Fibroblast of mammary gland (primary cell): ENCODE measurements at places on chromosomes 6 and 20.

DNA sequence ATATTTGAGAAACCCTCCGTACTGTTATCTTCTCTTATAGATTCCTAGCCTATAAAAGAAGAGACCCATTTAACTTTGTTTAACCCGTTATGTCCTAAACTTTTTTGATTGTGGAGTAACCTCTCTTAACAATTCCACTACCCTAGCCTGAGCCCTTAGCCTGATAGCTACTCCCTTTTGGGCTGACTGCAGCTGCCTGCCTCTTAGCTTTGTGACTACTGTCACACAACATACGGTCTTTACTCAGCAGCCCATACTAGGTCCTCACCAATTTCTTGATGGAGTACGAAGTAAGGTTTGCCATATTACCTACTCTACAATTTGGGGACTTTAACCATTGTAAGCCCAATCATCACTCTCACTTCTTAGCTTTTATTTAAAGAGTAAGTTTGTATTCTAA lies 72.7 kb downstream of the QRSL1 start:
- no peak for DNase-seq

DNA sequence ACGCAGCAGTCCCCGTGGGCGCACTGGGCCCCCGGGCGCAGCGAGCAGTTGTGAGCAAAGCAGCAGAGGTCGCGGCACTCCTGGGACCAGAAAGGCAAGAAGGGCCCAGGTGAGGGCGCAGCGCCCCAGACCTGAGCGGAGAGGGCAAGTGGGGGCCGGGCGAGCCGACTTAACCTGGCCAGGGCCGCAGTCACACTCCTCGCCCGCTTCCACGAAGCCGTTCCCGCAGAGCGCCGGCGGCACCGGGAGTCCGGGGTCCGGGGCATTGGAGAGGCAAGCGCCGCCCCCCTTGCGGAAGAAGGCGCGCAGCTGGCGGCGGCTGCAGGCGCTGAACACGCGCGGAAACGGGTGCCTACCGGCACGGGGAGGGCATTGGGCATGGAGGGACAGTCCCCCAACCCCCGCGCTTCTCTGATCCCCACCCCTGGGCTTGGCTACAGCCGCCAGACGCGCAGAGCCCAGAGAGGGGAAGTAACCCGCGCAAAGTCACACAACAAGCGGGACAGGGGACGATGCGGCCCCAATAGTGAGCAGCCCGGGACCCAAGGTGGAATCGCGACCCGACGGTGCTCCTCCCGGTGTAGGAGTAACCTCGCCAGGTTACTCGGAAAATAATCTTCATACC lies 9.2 kb downstream of the ADAM33 start:
- DNase-seq = no peak

DNA sequence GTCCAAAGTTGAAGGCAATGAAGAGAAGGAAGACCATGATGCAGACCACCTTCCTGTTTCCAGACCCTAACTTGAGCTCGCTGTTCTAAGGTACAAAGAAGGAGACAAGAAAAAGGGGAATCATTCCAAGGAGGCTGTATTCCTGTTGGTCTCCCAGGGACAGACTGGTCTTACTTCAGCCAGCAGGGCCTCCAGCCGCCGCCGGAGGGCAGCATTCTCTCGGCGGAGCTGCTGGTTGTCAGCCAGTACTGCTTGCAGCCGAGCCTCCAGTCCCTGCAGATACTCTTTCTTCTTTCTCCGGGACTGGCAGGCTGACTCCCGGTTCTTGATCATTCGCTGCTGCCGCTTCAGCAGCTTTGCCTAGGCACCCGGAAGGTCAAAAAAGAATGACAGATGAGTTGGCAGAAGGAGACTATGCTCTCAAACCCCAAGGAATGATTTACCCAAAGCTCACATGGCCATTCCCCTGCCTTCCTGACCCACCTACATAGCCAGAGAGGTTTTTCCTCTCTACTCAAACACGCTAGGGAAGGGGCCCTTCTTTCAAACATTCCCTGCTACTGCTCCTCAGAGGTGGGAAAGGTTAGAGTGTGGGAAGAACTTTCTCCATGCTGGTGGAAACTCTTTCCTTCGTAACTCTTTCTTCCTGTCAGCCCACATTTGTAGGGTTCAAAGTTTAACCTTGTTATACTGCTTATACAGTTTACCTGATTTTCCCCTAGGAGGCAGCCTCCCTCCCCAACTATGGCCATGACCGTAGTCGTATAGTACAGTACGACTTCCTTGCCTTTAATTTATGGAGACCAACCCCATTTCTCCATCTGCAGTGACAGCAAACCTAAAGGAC lies 9.0 kb downstream of the ATF6B start:
- DNase-seq = peak; percentile 85

DNA sequence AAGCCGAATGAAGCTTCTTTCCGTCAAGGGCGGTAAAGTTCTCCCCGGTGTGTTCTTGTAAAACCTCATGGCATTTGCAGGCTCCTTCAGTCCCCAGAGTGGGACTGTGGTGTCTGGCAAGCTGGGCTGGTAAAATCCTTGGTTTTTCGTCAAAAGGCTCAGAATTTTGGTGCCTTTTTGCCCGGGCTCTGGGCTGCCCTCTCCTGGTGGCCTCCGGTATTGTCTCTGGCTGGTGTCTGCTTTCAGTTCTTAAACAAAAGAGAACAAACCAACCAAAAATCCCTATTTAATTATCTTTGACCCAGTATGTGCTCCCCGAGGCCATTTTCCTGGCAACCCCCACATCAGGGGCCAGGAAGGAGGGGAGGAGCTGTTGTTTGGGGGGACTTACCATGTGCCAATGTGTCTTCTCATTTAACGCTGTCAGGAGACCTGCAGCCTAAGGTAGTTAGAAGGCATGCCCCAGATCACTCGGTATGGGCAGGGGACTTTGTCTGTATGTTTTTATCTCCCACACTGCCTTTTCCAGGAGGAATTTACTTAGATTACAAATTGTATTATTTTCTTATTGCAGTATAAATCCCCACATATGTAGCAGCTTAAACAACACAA lies 11.1 kb downstream of the CDH4 start:
- DNase-seq = peak; percentile 33

DNA sequence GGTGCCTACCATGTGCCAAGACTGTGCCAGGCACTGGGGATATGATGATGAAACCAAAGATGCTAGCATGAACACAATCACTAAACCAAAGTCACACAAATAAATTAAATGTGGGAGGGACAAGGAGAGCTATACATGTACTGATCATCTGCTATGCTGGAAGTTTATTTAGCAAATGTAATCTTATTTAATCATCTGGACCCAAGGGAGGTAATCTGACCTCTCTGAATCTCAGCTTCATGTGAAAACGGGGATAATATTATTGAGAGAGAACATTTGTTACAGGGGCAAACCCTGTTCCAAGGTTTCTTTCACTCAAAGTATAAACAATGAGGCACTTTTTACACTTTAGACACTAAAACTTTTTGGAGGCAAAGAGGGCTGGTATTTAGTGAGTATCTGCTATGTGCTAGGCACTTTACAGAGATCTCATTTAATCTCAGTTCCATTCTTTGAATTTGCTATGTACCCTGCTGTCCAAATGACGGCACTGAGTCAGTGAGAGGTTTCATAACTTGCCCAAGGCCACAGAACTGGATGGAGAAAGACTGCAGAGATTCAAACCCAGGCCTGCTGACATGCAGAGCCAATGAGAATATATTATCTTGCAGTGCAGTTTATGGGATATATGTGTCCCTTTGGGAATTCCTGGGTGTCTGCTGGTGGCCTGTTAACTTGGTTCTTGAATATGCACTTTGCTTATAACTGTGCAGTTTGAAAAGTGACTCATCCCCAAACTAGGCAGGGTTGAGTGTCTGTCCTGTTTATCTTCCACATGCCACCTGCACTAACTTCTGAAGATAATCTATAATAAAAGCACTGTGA lies 3.3 kb upstream of the ASXL1 start:
- peak; percentile 85 for DNase-seq

DNA sequence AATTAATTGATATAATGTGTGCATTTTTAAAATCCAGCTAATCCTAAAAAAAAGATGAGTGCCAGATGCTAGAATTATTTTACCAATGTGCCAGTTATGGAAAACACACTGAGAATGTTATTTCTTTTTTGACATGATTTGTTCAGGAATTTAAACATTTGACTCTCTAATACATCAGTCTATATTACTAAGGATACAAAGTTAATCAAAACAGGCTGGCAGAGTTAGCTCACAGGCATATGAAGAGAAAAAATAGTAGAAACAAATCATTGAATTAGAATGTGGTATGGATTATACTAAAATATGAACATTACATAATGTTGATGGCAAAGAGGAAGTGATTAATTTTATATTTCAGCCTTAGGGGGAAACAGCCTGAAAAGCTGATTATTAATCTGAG lies 368.3 kb upstream of the GJE1 start:
- DNase-seq = no peak

- DNase-seq = no peak
Measured at GRCh38 chr6:30691208-30691847, 544 bp upstream of the NRM start.

GRCh38 chr6:4932228-4932903 lies 71.5 kb downstream of the RPP40 start:
- DNase-seq = no peak

GRCh38 chr20:36736451-36737182 lies 9.3 kb downstream of the NDRG3 start:
- DNase-seq = no peak

DNA sequence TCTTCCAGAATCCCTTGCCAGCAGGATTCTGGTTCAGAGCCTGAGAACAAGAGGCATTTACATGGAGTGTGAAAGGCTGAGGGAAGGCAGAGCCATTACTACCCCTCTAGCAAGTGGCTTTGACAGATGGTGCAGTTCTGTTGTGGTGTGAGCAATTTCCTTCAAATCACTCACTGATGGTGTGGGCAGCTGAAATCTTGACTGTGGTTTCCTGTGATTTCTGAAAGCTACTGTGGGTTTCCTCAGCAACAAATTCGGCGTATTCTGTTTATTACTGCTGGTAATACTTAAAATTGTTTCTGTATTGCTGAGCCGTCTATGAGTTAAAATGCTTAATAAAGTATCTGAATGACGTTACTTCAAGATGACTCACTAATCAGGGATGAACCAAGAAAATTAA lies 181.5 kb upstream of the TCF21 start:
- peak; percentile 96 for DNase-seq

GRCh38 chr20:24980291-24981053 lies 12.1 kb downstream of the APMAP start:
- no peak for DNase-seq

DNA sequence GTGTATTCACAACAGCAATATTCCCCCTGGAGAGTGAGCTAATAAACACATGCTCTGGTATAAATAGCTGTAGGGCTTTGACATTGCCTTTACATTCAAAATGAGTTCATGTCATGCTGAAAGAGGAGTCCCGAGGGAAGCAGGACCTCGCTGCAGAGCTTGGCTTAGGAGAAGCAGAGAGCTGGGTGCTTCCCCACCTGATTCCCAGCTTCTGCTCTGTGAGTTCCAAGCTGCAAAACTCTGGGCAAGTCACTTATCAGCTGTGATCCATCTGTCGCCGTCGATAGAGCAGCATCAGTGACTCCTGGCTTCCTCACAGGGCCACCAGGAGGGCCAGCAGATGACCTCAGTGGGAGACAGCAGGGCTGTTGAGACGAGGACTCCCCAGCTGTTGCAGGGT lies 241.8 kb downstream of the ANKRD60 start:
- no peak for DNase-seq

GRCh38 chr6:88482465-88482864 lies 316.3 kb upstream of the CNR1 start:
- DNase-seq = no peak

GRCh38 chr6:89379281-89379680 lies 26.8 kb upstream of the UBE2J1 start:
- no peak for DNase-seq

GRCh38 chr20:60069656-60070055 lies 111.4 kb downstream of the CDH26 start:
- no peak for DNase-seq

DNA sequence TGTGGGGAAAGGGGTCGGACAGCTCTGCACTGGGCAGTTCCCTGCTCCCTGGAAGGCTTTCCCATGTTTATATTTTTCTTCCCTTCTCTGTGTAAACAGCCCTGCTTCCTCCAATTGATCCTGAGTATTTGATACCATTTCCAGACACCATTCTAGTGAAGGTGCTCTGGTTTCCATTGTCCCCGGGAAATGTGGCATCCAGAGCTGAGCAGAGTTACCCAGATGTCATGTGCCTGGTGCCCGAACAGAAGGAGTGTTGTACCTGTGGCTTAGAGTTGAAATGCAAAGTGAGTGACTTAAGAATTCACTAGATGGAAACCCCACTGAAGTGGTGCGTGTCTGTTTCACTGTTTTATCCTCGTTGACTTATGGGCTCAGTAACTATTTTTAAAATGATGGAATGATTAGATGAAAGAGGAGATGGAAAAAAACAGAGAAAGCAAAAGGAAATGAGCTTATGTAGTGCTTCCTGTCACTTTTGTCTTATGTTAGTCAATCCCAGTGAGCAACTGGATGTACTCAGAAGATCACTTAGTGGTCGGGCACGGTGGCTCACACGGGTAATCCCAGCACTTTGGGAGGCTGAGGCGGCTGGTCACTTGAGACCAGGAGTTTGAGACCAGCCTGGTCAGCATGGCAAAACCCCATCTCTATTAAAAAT lies 83.8 kb downstream of the SASH1 start:
- DNase-seq = no peak

DNA sequence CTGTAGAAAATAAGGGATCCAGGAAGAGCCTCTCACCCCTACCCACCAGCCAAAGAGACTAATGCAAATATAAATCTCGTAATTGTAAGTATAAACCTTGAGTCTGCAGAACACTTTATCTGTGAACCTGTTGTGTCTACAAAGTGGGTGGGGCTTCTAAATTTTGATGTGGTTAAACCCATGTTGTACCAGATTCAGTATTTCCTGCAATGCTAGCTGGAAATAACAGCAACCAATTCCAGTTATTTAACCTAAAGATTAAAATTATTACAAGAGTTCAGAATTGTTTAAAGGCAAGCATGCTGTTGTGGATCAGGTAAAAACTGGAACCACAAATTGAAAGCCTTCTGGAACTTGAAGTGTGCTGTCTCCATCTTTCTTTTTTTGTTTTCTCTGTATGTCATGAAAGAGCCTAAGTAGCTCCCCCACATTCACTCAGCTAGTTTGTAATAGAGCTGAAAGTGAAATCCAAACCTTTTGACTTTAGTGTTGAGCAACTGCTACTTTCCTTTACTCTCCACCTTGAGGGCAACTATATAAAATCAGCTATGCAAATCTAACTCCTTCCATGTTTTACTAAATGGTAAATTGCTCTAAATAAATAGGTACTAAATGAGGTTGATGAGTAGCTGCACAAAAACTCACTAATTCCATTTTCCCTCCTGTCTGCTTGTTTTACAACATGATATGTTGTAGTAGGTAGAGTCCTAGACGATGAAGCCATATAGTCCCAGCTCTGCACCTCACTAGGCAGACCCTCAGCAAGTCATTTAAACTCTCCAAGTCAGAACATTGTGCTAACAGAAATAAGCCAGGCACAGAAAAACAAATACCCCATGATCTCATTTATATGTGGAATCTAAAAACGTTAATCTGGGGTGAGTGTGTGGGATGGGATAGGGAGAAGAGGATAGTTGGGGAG lies 17.9 kb upstream of the THEMIS start:
- DNase-seq = no peak

DNA sequence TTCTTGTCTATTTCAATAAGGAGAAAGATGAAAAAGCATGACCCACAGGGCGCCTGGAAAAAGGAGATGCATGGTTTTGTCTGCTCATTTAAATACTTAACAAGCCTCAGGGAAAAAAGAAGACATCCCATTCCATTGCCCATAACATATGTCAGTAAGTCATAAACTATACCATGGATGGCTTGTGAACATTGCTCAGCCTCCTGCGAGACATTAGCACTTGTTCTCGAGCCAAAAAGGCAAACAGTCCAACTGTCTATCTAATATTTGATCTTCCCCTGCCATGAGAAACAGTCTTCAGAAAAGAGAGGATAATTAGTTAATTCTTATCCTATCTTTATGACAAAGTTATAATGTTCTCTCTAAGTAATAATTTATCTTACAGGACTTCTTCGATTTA lies 527.4 kb downstream of the HACE1 start:
- DNase-seq = no peak
